ENCODE measurements at places on chromosomes 1 and 21.

DNA sequence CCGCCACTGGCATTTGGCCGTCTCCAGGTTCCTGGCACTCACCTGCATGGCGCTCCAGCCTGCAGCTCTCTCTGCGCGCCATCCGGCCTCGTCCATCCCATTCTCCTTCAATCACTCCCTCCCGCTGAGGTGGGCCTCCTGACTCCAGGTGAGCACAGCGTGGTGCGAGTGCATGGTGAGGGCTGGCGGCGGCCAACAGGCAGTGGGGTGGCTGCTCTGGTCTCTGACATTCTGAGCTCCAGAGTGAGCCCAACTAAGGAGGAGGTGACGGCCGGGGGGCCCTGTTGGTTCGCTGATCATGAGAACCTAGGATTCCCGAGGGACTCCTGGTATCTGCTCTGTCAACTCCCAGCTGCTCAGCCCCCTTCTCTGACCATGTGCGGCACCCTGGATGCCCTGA, 130.4 kb downstream of the AJAP1 start:
- no peak for DNase-seq

DNA sequence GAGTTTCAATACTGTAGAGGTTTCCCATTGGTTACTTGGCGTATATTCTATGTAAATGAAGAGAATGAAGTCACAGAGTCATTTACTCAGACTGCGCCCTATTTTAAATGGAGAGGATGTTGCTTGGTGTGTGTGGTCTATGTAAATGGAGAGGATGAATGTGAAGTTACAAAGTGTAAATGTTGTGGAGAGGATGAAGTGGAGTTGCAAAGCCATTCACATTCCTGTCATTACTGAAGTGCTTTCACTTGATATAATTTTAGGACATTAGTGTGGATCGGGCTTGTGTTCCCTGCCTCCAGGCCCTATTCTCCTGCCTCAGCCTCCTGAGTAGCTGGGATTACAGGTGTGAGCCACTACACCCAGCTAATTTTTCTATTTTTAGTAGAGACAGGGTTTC, 99.4 kb upstream of the CACYBP start:
- no peak for DNase-seq

DNA sequence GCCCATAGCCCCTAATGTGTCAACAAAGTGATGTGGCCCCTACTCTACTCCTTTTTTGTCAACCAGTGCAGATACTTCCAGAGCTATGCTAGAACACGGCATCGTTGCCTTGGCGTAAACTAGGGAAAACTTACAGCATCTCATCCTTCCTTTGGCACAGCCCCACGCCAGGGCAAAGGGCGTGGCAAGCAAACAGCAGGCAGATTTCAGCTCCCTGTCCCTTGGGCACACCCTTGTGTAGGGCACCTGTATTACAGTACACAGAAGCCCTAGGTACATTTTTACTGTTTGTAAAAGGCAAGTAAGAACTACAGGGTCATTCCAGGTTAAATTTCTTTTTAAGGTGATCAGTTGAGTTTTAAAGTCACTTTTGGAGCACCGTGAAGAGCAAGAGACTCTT, 29.3 kb downstream of the PRDX6 start:
- DNase-seq: no peak

GRCh38 chr1:150383631-150384324, 19.8 kb downstream of the RPRD2 start:
- no peak for DNase-seq

DNA sequence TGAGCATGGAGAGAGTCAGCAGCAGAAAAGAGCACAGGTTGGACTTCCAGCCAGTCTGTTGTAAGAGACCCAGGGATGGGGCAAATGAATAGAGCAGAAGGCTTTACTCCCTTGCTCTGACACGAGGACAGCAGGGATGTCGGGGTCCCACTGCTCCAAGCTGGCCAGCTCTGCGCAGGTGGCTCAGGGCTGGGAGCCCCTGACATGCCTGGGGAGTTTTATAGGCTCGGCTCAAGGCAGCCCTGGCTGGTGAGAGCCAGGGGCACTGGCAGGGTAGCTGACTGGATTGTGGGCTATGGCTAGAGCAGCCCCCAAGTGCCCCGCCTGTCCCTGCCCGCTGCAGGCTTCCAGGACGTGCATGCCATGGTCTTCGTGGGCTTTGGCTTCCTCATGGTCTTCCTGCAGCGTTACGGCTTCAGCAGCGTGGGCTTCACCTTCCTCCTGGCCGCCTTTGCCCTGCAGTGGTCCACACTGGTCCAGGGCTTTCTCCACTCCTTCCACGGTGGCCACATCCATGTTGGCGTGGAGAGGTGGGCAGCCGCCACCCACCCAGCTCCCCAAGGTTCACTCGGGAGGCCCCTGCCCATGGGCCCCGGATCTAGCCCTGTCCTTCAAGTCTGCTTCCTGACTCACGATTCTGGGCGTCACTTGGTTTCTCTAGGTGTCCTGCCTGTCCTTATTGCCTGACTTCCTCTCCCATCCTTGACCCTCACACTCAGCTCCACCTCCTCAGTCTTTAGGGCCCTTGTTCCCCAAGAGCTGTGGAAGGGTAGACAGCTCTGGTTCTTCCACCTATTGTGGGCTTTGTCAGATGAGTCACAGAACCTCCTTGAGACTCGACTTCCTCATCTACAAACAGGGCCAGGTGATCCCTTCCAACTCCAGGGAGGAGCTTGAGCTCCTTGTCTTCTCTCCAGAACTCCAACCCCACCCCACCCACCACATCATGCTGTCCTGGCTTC, 8.2 kb downstream of the RHBG start:
- no peak for DNase-seq

- no peak for DNase-seq
Observed at GRCh38 chr1:94903280-94904009, 23.5 kb downstream of the CNN3 start.

DNA sequence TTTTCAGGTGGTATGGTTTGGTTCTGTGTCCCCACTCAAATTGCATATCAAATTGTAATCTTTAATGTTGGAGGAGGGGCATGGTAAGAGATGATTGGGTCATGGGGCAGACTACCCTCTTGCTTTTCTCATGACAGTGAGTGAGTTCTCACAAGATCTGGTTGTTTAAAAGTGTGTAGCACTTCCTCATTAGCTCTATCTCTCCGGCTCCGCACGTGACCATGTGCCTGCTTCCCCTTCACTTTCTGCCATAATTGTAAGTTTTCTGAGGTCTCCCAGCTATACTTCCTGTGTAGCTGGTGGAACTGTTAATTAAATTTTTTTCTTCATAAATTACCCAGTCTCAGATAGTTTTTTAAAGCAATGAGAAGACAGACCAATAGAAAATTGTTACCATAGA, 843.2 kb downstream of the AMY1C start:
- no peak for DNase-seq

- no peak for DNase-seq
Observed at GRCh38 chr1:28751315-28752060, 14.7 kb downstream of the YTHDF2 start.

- DNase-seq: peak; percentile 23
Observed at GRCh38 chr1:180424848-180425457, 77.4 kb downstream of the ACBD6 start.

DNA sequence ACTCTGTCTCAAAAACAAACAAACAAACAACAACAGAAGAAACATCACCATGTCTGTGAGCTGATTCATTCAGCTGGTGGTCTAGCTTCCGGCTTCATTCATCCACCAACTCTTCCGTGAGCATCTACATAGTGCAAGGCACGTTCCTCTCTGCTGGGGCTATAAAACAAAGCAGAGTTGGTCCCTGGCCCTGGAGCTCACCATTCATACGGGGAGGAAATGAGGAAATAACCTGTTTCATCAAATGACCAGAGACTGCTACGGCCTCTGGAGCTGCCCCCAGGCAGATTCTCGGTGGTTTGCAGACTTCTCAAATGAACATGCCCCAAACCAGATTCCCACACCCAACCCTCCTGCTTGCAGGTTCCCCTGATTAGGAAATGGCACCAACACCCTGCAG, 41.0 kb upstream of the ID3 start:
- DNase-seq: no peak

GRCh38 chr1:29967261-29967660, 730.9 kb downstream of the PTPRU start:
- DNase-seq: no peak

- peak; percentile 30 for DNase-seq
Observed at GRCh38 chr1:233025157-233025556, 74.7 kb downstream of the NTPCR start.
